Cortex of kidney (tissue), 1 donor: ENCODE measurements at places on chromosomes 3 and 15.

GRCh38 chr3:11737742-11738141, 94.0 kb upstream of the VGLL4 start:
- no peak for DNase-seq

GRCh38 chr3:171811295-171811912, 1.1 kb upstream of the PLD1 start:
- DNase-seq, result no peak

DNA sequence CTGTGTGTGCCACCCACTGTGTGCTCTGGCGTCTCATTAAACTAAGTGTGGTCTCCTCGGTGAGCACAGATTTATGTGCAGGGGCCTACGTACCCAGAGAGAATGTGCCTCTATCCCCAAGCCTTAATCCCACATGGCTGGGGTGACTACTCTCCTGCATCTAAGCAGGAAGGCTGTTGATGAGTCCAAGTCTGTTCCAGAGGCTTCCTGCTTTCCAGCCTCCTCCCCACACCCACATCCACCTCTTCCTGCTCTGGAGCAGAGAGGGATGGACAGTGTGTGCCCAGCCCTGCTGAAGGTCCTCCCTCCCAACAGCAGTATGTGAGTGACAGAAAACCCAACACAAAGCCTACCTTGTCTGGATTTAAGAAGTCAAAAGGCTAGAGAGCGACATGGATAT, 38.8 kb upstream of the BCL2L10 start:
- DNase-seq, result no peak

DNA sequence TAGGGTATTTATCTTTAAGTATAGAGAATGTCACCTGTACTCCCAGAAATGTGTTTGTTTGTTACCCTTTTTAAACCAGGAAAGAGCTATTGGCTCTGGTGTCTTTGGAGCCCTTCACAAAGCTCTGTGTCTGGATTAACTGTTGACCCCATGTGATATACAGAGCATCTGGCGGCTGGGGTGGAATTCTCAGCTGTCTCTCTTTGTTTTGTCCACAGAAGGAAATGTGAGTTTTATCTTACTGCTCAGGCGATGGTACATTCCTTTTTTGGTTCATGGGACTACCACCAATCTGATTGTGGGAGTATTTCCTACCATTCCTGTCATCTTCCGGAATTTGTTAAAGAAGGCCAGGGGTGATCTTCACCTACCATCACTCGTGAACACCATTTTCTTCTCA, 120.3 kb downstream of the AKAP13 start:
- no peak for DNase-seq

GRCh38 chr3:100562224-100562857, 47.1 kb upstream of the ADGRG7 start:
- no peak for DNase-seq

GRCh38 chr3:10284496-10284895, 8.3 kb downstream of the GHRL start:
- no peak for DNase-seq

- DNase-seq, result no peak
These were observed 116.7 kb downstream of the NR1I2 start for GRCh38 chr3:119898478-119899191.

DNA sequence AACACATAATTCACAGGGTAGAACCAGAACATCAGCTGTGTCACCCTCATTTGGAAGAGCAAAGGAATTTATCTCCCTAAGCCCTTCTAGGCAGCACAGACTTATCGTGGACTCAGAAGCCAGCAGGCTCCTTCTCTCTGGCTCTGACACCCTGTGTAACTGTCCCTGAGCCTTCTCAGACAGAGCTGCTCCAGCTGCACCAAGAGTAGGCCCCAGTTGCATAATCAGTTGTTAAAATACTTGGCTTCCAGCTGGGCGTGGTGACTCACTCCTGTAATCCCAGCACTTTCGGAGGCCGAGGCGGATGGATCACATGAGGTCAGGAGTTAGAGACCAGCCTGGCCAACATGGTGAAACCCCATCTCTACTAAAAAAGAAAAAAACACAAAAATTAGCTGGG, 49.4 kb upstream of the ACVR2B start:
- DNase-seq, result no peak

GRCh38 chr3:12286927-12287726, 1.7 kb upstream of the PPARG start:
- no peak for DNase-seq

DNA sequence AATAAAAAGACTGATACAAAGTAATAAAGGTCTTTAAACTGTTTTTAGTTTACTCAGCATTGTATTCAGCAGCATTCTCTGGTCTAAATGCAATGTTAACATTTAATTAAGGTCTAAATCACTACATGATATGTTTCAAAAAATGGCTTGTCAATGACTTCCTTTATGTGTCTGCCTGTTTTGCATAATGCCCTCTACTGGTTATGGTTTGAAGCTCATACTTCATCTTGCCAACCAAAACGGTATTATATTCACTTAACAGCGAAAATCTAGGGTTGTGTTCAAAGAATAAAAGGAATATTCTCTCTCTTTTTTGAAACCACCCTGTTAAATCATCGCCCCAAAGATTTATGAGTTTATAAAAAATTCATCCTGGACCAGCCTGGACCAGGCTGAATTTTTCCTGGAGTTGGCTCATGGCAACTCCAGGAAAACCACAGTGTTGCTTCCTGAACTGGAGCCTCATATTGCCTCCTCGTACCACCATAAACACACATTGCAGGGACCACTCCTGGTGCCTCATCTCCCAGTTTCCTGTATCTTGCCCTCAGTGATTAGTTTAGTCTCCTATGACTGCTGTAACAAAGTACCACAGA, 6.7 kb upstream of the NCEH1 start:
- no peak for DNase-seq

- no peak for DNase-seq
These were observed 486.3 kb upstream of the TBL1XR1 start for GRCh38 chr3:177683586-177683985.

- no peak for DNase-seq
These were observed 1.3 kb downstream of the ZNF710 start for GRCh38 chr15:90002428-90002844.

- no peak for DNase-seq
These were observed 36.1 kb upstream of the ZPLD1 start for GRCh38 chr3:102398666-102399065.

DNA sequence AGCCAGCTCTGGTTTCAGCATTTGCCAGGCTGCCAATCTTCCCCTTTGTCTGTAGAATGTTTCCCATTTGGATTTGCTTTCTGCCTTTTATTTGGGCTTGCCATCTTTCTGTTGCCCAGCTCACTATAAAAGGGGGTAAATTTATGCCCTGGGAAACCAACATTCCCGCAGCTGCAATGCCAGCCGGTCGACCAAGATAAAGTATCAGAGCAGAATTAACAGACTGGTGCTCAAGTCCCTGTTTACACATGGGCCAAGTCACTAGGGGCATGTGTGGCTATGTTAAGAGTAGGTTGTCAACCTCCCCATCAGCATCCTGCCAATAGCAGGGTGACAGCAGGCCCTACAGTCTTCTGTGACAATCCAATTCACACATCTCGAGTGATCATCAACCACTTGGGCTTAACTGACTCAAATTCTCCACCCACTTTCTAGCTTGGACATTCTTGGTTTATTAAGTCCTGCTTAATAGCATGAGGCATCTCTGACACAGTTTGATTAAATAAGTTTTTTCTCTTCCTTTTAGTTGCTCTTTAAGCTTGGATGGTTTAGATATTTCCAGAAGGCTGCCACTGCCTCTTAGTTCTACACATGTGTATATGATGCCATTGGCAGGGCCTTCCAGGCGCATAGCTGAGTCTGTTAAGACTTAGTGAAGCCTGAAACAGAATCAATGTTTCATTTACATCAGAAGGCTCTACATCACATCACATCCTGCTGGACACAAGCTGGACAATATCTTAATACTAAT, 24.1 kb upstream of the VEPH1 start:
- no peak for DNase-seq

GRCh38 chr3:124685481-124685880, 44.8 kb upstream of the UMPS start:
- no peak for DNase-seq

DNA sequence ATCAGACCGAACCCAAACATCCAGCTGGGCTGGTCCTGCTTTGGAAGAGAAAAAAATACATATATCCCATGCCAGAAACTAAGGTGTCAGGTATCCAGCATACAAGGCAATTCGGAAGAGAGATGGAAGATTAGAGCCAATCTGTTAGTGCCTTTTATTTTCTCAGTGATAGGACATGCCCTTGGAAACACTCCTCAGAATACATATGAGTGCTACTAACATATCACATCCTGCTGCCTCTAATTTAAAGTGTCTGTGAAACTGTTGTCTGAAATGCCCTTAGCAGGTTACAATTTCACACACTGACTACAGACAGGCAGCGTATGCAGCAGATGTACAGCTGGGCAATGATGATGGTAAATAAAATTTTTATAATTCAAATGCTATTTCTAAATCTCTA, 78.9 kb downstream of the RBPMS2 start:
- no peak for DNase-seq

- no peak for DNase-seq
These were observed 13.2 kb downstream of the TM4SF4 start for GRCh38 chr3:149487598-149488197.

DNA sequence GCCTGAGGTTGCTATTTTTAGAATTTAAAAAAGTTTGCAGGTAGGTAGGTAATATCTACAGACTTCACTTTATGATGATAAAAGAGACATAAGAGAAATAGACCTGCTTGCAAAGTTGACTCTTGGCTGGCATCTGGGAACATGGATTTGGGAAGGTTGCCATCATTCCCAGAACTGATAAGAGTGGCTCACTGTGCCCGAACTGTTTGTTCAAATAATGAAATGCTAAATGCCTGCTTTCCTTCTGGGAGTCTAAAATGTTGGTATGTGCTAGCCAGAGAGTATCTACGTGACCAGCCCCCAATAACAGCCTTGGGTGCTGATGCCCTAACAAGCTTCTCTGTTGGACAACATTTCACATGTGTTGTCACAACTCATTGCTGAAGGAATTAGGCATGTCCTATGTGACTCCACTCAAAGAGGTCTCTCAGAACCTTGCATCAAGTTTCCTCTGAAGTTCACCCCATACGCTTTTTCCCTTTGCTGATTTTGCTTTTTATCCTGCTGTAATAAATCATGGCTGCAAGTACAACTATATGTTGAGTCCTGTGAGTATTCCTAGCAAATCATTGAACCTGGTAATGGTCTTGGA, 95.5 kb downstream of the FHIT start:
- DNase-seq, result no peak

- no peak for DNase-seq
These were observed 21.7 kb upstream of the PARL start for GRCh38 chr3:183906234-183906921.

GRCh38 chr3:83498361-83499016, 1460.3 kb upstream of the CADM2 start:
- DNase-seq, result no peak

- no peak for DNase-seq
These were observed 5.5 kb downstream of the CCR4 start for GRCh38 chr3:32956750-32957570.

DNA sequence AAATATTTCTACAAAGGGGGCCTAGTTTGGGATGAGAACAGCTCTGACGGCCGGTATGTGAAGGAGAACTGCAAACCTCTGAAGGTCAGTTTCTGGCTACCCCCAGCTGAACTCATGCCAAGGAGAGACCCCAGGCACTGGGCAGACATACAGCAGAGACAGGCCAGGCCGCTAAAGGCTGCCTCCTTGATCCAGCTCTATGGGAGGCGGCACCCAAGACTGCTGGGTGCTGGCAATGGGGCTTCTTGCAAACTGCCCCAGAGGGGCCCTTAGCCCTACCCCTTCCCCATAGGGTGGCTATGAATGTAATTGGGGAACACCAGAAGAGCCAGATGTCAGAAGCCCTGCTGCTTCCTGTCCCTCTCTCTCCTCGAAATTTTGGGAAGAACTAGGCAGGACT, 13.3 kb downstream of the CLK3 start:
- DNase-seq, result no peak

GRCh38 chr3:186220365-186220764, 111.5 kb upstream of the ETV5 start:
- no peak for DNase-seq

DNA sequence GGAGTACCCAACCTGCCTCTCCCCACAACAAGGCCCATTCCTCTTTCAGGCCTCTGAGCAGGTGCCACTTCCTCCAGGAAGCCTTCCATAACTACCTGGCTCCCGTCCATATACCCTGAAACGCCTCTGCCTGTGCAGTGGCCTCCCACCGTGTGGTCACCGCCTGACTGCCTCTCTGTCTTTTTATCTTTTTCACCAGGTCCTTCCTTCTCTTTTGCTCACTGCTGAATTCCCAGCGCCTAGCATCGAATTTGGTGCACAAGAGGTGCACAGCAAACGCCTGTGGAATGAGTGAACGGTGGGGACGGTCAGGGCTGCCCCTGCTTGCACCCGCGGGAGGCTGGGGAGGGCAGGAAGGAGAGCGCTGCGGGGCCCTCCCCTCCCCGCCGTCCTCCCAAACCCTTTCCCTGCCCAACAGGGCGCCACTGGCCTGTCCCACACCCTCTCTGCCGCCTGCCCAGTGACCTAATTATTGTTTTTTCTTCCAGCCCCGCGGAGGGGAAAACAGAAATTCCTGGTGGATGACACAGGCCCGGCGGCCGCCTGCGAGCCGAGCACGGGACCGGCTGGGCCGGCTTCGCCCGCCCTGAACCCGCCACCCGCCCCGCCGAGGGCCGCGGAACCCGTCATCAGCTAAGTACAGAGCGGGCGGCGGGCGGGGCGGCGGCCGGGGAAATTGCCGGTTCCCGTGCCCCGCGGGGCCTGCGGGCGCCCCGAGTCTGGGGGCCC, 140.1 kb downstream of the SMAD6 start:
- DNase-seq, result peak; percentile 32

DNA sequence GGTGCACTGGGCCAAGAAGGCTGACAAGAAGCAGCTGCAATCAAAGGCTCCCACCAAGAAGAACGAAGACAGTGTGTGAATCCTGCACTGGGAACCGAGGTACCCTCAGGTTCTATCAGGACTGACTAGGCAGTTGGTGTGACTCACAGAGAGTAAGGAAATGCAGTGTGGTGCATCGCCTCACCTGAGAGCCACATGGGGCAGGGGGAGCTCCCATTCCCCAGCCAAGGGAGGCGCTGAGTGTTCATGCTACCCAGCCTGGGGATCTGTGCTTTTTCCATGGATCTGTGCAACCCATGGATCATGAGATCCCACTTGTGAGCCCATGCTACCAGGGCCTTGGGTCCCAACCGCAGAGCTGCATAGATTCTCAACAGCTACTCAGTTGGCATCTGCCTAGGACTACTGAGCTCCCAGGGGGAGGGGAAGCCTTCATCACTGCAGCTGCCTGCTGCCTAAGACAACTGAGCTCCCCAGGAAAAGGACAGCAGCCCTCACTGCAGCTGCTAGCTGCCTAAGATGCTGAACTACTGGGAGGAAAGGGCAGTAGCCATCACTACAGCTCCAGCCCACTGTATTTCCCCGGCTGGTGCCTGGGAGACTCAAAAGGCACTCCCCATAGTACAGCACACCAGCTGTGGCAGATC, 6.9 kb upstream of the PLSCR2 start:
- no peak for DNase-seq

DNA sequence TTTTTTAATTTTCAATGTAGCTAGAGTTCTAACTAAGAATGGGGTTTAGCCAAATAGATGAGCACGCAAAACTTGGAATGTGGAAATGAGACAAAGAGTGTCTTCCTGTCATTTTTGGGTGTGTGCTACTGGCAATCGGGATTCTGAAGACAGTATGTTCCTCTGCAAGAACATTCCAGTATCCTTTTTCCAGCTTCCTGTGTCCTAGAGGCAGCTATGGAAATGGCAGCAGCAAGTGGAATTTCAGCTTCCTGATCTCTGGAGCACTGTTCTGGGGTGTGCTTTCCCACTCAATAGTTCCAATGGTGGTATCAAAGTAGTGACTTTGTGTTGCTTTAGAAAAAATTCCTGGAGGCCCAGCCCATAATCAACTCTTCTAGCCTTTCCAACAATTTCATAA, 642.9 kb upstream of the KCNMB2 start:
- no peak for DNase-seq

GRCh38 chr3:187713504-187713903, 11.1 kb upstream of the RTP2 start:
- DNase-seq, result no peak
